HS-27A (cell line): ENCODE measurements at places on chromosomes 12 and 14.

- DNase-seq: no peak
These were observed 92.2 kb upstream of the DAAM1 start for GRCh38 chr14:59096303-59096702.

DNA sequence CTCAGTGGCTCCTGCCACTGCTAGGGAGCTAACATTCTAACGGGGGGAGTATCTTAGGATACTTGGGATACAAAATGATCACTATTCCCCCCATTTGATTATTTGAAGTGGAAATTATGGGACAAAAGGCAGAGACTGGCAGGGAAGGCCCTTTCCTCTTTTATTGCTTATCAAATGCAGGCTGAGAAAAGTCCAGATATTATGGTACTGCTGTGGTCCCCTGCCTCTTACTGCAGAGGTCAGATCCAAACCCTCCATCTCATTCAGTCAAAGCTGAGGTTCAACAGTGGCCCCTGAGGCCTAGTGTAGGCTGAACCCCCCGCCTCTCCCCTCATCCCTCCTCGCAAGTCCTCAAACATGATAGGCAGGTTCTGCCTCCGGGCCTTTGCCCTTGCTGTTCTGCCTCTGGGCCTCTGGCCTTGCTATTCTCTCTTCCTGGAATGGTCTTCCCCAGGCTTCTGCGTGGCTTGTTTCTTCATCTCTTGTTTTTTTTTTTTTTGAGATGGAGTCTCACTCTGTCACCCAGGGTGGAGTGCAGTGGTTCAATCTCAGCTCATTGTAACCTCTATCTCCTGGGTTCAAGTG is 34.2 kb downstream of the KRT80 start:
- no peak for DNase-seq

DNA sequence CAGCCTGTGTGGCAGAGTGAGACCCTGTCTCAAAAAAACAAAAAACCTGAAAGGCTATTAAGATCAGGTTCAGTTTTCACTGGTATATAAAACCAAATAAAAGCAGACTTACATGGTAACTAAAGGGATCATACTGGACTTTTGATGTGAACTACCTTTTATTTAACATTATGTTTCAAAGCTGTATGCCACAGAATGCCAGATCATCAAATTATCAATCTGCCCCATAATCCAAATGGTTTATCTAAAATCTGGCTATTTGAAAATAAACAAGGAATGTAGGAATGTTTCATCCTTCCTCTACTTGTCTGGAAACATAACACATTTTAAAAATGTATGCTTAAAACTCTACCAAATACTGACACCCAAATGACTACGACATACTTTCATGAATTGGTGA is 14.2 kb downstream of the NID2 start:
- DNase-seq: no peak

GRCh38 chr12:116399055-116399454 is 121.6 kb upstream of the MED13L start:
- DNase-seq: no peak
